ENCODE measurements at places on chromosomes 7 and 10.

- DNase-seq: no peak
Measured at GRCh38 chr10:77501152-77501845, 136.3 kb downstream of the KCNMA1 start.

DNA sequence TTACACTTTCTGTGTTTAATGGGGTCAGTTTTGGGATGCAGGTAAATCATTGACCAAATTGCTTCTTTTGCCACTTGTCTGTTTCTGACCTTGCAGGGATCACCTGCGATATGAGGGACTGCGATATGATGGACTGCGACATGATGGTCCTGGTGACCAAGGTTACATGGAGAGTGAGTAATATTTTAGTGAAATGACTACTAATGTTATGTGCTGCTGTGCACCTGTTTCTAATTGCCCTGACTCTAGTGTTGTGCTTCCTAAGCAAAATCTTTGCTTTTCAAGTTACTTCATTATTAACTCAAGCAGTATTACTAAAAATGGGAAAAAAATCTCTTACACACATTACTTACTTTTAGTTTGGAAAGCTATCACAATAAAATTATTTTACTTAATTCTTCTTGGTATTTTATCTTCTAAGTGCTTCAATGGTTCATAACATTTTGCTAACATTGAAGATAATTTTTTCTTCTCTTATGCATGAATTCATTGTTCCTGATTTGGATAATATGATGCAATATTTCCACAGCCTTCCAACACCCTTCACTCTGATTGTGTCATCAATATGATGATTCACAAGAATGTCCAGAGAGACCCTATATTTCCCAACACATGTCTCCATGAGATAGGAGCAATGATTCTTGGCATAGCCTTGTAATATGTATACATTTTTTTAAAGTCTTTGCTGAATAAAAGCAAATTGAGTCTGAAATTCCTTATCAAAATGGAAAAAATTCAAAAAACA, 306.2 kb upstream of the AKR1E2 start:
- no peak for DNase-seq

- DNase-seq: no peak
Measured at GRCh38 chr7:76428149-76428823, 3.5 kb downstream of the ZP3 start.

DNA sequence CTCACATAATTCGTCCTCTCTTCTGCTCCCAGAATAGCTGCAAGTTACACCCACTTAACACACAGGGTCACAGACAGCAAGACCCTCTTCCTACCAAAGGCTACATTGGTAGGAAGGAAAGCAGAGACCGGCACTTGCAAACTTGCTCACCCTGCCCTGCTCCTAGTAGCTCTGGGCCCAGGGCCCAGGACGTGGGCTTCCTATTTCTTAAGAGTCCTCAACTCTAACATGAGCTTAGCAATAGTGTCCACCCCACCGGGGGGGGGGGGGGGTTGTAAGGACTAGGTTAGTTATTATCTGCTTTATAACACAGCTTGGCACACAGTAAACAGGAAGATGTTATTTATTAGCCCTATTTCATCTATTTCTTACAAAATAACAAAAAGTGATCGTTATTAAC, 106.6 kb downstream of the GRB10 start:
- DNase-seq: no peak

DNA sequence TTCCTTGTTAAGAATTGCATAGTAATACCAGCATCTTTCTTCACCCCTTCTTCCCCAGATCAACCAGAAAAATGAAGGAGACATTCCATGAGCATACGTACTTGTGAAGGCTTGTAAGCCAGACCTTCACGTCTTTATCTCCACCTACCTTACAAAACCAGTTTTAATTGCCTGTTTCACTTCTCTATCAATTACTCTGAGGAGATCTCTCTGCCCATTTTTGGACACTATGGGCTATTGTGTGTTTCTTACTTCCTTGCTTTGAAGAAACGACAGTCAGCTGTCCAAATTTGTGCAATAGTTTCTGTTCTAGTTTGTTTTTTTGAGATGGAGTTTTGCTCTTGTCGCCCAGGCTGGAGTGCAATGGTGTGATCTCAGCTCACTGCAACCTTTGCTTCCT, 349.7 kb upstream of the MBL2 start:
- DNase-seq: no peak

DNA sequence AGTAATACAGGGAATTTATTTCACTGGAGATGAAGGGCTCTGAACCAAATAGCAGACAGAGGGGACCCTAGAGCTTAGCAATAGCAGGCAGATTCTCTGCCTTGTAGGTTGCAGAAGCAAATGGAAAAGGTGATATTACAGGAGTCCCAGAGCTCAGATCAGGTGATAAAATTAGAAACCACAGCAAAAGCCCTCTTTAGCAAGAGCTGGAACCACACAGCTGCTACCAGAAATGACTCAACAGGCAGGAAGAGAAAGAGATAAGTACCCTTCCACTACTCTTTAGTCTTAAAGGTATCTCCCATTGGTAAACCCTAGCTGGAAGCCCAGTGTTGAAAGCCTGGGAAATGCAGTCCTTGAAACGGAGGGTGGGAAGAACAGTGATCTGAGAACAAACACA, 535.6 kb upstream of the GHITM start:
- DNase-seq: no peak

GRCh38 chr10:62554632-62555199, 180.5 kb downstream of the ZNF365 start:
- DNase-seq: no peak

DNA sequence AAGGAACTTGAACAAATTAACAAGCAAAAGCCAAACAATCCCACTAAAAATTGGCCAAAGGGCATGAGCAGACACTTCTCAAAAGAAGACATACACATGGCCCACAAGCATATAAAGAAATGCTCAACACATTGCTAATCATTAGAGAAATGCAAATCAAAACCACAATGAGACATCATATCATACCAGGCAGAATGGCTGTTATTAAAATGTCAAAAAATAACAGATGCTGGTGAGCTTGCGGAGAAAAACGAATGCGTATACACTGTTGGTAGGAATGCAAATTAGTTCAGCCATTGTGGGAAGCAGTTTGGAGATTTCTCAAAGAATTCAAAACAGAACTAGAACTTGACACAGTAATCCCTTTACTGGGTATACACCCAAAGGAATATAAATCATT, 311.7 kb upstream of the HPS1 start:
- no peak for DNase-seq

DNA sequence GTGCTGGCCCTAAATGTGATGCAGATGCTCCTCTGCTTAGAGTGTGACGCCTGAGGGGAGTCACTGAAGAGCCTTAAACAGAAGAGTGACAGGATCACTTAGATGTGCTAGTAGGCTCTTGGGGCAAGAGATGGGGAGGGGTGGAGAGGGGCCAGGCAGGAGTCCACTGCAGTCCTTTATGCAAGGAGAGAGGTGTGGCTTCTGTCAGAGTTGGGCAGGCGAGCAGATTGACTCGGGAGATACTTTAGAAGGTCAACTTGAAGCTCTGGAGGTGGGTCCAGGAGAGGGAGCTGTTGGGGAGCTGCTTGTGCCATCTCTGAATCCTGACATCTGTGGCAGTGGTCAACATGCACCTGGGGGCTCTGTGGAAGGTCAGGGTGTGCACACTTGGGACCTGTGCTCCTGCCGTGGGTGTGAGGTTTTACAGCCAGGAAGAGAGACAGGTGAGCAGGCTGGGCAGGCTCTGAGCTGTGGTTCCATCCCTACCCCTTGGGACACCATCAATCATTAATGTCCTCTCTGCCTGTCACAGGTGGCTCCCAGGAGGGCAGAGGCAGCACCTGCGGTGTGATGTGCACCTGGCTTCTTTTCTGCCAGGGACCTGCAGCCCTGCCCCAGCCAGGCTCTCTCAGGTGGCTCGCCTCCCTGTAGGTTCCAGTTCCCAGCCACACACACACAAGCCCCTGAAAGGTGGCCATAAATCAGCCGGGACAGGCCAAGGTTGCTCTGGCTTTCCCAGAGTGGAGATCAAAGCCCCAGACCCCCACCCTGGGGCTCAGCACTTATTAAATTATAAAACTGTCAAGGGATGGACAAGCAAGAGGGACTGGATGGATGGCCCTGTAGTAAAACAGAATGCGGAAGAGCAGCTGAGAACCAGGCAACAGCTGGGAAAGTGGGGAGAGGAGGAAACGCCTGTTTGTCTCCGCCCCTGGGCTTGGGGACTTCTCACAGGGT, 14.0 kb downstream of the NEURL1 start:
- DNase-seq: no peak

- DNase-seq: no peak
Measured at GRCh38 chr7:3149231-3149995, 105.7 kb upstream of the CARD11 start.

- no peak for DNase-seq
Measured at GRCh38 chr7:139771001-139771956, 6.5 kb downstream of the HIPK2 start.

DNA sequence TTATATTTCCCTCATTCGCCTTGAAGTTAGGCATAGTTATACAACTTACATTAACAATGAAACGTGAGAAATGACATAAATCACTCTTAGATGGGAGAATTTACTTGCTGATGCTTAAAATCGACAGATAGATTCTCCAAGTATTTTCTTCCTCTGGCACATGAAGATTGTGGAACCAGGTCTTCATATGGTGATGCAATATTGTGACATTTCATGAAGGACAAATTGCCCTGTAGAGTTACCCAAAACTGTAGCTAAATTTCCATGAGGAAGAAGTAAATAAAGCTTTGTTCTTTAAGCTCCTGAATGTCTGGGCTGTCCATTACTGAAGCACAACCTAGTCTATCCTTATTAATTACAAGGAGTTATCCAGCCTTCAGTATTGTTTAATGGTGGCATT, 353.1 kb downstream of the THSD7A start:
- DNase-seq: no peak

- no peak for DNase-seq
Measured at GRCh38 chr7:137771273-137771672, 75.5 kb downstream of the DGKI start.

Data from activated CD8-positive, alpha-beta memory T cell treated with anti-CD3 and anti-CD28 coated beads for 1 hour (primary cell).